ENCODE measurements at places on chromosomes 5 and 9.

DNA sequence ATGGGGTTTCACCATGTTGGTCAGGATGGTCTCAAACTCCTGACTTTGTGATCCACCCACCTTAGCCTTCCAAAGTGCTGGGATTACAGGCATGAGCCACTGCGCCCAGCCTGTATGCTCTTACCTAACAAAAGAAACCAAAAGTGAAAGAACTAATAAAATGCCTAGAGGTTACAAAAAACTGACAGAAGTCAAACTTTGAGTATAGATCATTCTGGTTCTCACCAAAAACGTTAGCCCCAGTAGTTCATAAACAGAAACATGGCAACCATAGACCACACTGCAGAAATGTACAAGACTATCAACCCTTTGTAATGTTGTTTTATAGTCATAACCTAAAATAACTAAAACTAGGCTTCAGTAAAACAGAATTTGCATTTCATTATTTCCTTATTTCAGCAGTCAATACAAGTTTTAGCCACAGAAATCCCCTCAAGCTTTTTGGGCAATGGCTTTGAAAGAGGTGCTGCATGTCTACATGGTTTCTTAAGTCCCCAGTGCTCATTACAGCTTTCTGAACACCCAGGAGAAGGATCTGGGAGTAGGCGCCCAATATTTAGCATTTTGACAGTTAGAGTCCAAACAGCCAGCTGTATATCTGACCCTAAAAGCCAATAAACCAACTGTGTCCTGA, 72.5 kb downstream of the EPB41L4A start:
- DNase-seq: no peak

GRCh38 chr5:133967124-133967523, 1.3 kb downstream of the C5orf15 start:
- no peak for DNase-seq

DNA sequence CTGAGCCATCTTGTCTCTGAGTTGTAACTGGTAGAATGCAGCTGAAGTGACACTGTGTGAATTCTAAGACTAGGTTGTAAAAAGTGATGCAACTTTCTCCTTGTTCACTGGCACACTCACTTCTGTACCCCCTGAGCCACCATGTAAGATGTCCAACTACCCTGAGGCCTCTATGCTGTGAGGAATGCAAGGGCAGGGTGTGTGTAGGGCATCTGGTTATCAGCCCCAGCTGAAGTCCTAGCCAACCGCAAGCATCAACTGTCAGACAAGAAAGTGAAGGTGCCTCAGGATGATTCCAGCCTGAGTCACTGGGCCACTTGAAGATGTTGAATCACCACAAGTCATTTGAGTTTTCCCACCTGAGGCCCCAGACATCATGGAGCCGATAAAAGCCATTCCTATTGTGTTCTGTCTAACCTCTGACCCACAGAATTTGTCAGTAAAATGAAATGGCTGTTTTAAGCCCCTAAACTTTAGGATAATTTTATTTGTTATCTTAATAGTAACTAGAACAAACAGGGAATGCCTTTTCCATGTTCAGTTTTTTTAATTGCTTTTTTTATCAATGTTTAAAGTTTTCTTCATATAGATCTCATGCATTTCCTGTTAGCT, 18.7 kb upstream of the RHOBTB3 start:
- DNase-seq: no peak

GRCh38 chr9:7844242-7844641, 44.7 kb upstream of the DMAC1 start:
- no peak for DNase-seq

DNA sequence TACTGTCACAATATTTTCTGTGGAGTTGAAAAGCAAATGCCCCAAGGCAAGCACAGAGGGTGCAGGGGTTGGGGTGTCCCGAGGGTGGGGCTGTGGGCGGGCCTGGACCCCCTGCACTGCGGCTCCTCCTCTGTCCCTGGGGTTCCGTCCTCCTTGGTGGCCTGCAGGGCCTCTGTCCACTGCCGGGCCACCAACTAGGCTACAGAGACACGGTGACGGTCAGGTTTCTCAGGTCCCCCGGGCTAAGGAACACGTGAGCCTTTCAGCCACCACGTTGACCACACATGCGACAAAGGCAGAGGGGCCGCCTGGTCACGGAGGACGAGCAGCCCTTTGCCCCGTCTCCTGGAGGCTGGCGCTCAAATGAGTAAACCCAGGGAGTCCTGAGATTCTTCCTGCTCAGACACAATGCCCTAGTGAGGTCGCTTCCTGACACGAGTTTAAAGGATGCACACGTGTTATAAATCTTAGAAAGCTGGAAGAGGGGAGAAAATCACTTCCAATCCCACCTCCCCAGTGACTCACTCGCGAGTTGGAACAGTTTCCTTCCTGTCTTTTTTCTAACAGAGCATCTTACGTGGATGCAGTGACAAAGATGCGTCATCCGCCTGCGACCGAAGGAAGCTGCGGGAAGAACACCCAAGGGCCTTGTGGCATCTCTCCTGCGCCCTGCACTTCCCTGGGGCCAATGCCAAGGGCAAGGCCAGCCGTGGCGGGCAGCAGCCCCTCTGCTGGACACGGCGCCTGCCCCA, 24.8 kb upstream of the OBP2B start:
- no peak for DNase-seq

DNA sequence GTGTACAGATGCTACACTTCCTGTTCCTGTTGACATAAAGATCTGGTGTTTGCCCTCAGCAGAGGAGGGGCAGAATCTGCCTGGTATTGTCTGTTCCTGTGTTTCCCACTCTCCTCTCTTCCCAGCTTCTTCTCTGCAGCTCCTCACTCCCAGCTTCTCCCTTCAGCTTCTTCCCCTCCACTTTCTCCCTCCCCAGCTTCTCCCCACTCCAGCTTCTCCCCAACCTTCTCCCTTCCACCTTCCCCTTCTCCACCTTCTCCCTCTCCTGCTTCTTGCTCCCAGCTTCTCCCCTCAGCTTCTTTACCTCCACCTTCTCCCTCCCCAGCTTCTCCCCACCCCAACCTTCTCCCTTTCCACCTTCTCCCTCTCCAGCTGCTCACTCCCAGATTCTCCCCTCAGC, 148.9 kb upstream of the IRX2 start:
- no peak for DNase-seq

- no peak for DNase-seq
Observed at GRCh38 chr5:6305853-6306252, 72.5 kb downstream of the MED10 start.

DNA sequence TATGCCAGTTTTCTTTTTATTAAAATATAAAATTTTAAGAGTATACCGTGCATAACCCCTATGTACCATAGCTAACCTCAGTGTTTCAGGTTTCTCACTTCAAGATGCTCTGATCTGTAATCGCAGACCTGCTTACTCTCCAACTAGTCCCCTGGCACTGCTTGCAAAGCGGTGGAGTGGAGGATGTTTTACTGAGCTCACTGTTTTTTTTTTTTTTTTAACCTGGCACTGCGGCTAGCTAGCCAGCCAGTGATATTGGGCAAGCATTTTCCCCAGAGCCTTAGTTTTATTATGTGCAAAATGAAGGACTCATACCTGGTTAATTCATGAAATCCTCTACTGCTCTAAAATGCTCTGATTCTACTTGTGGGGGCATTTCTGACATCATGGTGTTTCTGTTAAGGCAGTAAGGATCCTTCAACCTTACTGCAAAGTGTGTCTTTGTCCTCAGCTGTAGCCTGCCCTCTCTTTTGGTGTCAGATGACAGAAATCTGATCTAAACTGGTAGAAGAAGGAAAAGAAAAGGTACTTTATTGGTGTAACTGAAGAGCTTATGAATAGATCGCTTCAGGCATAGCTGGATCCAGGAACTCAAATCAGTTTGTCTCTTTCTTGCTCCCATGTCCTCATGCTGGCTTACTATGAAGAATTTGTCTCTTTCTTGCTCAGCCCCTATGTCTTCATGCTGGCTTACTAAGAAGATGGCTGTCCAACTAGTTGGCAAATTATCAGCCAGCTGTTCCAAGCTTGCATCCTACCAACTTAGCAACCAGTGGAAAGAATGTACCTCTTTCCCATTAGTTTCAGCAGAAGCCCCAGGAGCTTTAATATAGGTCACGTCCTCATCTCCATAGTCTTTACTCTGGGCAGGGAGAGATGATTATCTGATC, 59.8 kb downstream of the DOCK2 start:
- no peak for DNase-seq

GRCh38 chr5:160679567-160680309, 172.3 kb downstream of the ATP10B start:
- no peak for DNase-seq
